ENCODE measurements at places on chromosomes 13 and 19.

DNA sequence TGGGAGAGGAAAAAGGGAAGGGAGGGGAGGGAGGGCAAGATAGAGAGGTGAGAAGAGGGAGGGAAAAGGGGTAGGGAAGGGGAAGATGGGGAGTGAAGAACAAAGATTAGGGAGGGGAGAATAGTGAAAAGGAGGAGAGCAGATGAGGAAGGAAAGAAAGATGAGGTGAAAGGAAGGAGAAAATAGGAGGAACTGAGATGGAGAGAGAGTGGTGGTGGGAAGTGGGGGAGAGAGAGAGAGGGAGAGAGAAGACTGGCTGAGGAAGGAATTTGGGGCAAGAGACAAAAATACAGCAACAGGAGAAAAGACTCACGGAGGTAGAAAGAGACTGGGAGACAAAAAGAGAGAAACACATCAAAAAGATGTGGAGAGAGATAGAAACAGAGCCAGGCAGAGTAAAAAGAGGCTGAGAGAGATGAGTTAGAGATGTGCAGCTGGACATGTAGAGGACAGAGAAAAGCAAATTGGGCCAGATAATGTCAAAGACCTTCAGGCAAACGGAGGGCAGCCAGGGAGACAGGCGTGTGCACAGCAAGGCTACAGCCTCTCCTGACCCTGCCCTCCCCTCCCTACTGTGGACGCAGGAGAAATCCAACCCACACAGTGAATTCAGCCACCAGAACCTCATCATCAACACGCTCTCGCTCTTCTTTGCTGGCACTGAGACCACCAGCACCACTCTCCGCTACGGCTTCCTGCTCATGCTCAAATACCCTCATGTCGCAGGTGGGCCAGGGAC is 49.4 kb upstream of the CYP2B6 start:
- DNase-seq = no peak

GRCh38 chr19:32877323-32877912 is 7.9 kb upstream of the SLC7A9 start:
- DNase-seq = no peak

DNA sequence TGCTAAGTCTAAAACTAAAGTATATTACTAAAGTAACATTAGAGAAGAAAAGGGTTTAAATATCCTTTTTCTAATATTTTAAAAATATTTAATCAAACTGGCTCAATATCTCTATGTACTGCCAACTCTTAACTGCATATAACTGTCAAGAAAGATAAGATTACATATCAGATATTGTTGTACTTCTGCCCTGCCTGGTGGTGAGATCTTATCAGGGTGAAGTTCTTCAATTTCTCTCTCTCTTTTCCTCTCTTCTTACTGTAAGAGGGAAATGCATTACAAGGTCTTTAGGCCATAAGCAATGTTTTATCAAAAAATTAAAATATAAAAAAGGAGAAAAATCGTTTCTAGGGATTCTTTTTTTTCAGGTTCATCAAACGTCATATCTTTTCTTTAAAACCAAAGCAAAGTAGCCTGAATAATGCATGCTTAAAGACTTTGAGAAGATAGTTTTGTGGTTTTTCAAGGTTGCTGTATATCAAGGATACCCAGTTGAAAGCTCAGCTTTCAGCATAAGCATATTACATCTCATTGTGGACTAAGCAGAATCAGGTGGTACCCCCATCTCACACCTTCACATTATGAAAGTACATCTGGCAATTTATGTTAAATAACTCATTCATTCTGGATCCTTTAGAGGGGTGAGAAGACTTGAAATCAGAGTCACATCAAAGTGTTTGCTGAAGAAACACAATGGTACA is 1625.7 kb upstream of the SLC10A2 start:
- DNase-seq = no peak

GRCh38 chr19:3392480-3392879 is 26.1 kb downstream of the NFIC start:
- no peak for DNase-seq

DNA sequence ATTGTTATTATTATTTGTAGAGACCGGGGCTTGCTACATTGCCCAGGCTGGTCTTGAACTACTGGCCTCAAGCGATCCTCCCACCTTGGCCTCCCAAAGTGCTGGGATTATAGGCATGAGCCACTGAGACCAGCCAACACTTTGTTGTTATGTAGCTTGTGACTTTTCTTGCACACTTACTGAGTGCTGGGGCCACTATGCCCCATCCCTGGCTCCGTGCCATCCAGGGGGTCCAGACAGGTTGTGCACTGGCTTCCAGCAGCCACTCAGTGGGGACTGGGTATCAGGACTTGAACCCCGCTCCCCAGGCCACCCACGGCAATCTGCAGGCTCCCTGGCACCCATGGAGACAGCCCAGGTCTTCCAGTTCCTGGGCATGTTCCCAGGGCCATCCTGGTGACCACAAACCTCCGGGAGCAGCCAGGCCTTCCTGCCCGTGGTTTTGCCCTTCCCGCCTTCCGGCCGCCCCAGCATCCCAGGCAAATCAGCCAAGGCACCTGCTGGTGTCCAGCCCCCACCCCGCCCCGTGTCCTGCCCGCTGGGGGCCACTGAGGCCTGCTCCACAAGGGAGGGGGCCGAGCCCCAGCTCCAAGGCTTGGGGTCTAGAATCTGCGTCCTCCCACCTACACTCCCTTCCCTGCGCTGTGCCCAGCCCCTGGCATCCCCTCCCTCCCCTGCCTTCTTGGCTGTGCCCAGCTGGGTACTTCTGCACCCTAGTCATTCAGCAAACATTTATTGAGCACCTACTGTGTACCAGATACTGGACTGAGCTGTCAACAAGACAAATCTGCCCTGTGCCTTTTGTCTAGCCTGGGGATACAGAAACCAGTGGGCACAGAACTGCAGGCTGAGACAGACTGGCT is 23.7 kb upstream of the SEMA6B start:
- DNase-seq = no peak

- no peak for DNase-seq
Observed at GRCh38 chr13:44809190-44809589, 180.1 kb downstream of the NUFIP1 start.

DNA sequence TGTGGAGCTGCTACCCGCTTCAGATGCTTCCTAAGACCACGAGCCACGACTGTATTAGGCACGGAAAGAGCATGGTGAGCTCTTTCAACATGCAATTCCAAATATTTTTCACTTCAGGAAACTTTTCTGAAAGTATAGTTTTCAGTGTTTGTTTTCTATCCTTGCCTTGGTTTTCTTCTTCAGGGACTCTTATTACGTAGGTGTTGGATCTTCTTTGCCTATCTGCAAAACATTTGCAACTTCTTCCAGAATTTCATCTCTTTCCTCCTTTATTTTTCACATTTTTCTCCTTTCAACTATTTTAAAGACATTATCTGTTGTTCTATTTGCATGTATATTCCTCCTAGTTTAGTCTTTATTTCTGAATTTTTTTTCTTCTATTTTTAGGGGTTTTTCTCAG is 148.9 kb upstream of the LSM14A start:
- no peak for DNase-seq

DNA sequence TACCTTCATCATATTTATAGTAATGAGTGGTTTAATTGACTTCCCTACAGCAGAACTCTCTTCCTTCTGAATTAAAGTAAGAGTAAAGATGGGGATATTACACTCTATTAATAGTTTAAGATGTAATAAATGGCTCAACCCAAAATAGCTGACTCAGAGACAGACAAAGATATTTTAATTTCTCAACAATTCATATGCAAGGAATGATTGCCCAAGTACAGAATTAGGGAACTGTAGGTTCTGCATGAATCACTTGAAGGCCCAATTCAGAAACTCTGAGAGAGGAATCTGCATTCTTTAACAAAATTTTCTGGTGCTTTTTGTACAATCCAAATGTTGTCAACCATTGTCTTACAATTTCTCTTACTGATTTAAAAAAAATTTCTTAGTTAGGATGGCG is 42.9 kb upstream of the PCDH9 start:
- no peak for DNase-seq

DNA sequence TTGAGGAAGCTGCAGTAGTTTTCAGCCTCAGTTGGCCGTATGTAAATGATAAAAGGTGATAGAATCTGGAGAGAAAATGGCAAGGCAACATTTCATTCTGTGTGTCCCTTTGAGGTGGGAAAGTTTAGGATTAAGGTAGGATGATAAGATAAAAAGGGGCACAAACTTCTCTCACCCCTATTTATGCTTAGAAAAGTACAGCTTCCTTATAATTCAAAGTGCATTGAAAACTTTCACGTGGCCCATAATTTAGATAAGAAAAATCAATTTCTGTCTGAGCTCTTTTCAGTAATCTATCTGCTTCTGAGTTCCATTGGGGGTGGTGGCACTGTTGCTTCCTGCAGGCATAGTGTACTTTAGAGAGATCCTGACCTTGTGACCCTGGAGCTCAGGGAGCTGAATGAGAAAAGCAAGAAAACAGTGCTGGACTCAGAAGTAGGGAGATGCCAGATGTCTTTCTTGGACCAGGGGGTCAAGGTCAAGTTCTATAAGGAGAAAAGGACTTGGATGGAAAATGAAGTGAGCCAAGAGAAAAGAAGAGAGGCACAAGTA is 187.3 kb downstream of the NDFIP2 start:
- no peak for DNase-seq

DNA sequence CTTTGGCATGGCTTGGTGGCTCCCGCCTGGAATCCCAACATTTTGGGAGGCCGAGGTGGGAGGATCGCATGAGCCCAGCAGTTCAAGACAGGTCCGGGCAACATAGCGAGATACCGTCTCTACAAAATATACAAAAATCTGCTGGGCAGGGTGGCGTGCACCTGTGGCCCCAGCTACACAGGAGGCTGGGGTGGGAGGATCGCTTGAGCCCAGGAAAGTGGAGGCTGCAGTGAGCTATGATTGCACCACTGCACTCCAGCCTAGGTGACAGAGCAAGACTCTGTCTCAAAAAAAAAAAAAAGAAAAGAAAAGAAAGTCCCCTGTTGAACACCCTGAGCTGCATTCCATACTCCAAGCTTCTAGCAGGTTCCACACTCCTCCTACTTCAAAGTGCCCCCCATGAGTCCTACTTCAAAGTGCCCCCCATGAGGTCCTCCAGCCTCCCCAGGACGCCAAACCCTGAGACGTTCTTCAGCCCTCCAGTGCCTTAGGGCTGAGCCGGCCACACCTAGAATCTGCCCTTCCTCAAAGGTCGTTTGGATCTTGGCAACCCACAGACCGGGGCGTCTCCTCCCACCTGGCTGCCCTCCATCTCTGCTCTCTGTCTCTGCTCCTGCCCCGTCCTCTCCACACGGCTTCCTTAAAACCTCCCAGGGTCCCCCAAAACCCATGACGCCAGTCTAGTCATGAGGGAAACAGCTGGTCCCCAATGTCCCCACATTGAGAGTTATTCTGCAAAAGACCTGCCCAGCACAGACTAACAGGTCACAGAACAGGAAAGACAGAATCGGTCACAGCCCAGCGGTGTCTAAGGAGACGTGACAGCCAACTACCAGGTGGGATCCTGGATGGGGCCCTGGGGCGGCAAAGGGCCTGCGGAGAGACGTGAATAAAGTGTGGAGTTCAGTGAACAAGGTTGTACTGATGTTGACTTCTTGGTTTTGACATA is 4.8 kb downstream of the TJP3 start:
- DNase-seq = peak; percentile 49

DNA sequence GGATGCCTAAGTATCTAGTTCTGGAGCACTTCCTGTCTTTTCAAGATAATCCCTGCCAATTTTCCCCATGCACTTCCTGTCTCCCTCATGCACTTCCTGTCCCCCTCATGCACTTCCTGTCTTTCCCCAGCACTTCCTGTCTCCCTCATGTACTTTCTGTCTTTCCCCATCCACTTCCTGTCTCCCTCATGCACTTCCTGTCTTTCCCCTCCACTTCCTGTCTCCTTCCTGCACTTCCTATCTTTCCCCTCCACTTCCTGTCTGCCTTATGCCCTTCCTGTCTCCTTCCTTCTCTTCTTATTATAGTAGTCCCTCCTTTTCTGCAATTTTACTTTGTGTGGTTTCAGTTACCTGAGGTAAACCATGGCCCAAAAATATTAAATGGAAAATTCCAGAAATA is 3.0 kb upstream of the TNNT1 start:
- no peak for DNase-seq

DNA sequence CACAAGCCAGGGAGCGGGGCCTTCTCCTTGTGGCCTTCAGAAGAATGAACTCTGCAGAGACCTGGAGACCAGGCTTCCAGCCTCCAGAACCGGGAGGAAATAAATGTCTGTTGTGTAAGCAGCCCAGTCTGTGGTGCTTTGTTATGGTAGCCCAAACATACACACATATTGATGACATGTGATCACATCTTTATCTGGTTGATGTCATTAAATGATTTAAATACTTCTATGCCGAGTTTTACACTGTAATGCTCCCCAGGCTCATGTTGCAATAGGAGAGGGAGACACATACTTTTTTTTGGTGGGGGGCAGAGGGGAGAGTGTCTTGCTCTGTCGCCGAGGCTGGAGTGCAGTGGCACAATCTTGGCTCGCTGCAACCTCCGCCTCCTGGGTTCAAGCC is 188.0 kb upstream of the IRS2 start:
- DNase-seq = no peak

DNA sequence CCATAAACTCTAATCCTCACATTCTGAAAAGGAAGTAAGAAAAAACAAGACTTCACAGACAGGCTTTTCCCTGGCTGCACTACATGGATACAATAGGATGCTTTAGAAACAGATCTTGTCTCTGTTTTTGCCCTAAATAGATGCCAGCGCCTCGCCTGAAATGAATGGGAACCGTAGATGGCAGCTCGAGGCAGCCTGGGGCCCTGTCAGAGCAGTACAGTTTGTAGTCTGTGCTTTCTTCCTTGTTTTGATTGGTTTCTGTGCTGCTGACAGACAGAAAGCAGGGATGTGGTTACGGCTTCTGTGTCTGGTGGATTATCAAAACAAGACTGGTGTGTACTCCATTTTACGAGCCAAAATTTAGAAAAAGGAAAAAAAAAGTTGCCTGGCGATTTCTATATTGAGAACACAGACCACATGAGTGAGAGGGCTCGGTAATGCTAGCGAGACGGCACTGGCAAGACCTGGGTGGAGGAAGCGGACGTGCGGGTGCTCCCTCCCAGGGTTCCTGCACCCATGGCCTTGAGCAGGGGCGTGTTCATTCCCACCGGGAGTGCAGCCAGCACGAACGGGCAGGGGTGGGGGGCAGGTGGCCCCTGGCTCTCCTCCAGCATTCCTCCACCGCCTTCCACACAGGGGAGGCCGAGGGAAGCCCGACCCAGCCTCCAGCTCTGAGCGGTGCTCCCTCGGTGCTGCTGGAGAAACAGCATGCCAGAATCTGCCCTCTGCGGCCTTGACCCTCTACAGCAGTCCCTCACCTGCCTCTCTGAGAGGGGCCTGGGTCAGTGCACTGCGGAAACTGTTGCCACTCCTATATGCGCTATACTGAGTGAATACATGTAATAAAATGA is 37.6 kb upstream of the C1QTNF9 start:
- peak; percentile 18 for DNase-seq

DNA sequence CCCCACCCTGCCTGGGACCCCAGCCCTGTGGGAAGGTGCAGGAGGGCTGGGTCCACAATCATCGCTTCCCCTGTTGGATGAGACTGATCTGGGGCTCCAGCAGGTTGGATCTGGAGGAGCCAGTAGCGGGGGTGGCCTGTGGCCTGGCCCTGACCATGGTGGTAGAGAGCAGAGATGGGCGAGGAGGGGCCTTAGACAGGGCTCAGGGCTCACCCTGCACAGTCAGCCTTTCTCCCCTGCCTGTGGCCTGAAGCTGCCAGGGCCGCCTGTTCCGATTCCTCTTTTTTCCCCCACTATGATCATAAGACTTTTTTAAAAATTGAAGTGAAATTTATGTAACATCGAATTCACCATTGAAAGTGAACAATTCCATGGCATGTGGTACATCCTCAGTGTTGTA is 18.2 kb downstream of the SIN3B start:
- no peak for DNase-seq

GRCh38 chr13:96119921-96120320 is 30.0 kb downstream of the HS6ST3 start:
- DNase-seq = no peak

- no peak for DNase-seq
Observed at GRCh38 chr13:34678154-34678553, 263.9 kb upstream of the NBEA start.

Measured in Calu3 (cell line).